Fibroblast of the aortic adventitia (primary cell): ENCODE measurements at places on chromosomes 2 and 18.

DNA sequence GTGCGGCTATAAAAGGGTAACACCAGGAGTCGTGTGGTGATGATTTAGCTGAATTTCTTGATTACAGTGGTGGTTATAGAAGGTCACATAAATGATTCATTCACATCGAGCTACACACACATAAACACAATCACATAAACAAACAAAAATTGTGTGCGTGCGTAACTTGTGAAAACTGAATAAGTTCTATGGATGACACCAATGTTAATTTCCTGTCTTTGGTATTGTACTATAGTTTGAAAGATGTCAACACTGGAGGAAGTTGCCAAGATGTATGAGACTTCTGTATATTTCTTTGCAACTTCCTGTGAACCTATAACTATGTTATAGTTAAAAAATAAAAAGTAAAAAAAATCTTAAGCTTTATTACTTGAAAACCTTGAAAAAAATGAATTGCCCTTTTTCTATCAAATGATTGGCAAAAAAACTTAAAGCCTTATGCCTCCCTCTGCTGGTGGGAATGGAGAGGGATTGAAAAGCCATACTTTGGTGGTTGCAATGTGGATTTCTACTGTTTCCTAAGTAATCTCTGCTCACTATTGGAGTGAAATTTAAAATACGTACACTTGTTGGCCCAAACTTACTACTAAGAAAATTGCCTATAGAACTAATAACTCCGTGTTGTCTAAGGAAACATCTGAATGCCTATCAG lies 227.7 kb downstream of the RPIA start:
- DNase-seq, result peak; percentile 57

DNA sequence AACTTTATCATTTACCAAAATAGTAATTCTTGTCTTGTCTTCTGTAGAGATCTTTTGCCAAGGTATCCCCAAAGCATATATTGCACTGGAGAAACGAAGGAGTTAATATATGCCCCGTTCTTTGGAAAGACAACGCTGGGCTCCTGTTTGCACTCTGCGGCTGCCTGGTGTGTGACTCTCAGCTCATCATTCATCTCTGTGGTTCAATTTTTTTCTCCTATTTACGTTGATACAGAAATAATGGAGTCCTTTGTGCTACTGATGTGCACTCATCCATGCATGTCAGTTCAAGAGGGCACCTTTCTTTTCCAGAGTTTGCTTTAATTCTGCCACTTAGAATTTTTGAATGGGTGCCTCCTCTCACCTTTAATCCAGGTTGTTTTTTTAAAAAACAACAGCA lies 655.5 kb downstream of the DCDC2C start:
- DNase-seq, result no peak

- DNase-seq, result peak; percentile 60
Observed at GRCh38 chr2:74206180-74206688, 7.8 kb downstream of the MTHFD2 start.

- DNase-seq, result no peak
Observed at GRCh38 chr2:143157001-143157400, 27.8 kb downstream of the ARHGAP15 start.

- DNase-seq, result peak; percentile 3
Observed at GRCh38 chr2:144166743-144167142, 353.2 kb downstream of the ZEB2 start.

DNA sequence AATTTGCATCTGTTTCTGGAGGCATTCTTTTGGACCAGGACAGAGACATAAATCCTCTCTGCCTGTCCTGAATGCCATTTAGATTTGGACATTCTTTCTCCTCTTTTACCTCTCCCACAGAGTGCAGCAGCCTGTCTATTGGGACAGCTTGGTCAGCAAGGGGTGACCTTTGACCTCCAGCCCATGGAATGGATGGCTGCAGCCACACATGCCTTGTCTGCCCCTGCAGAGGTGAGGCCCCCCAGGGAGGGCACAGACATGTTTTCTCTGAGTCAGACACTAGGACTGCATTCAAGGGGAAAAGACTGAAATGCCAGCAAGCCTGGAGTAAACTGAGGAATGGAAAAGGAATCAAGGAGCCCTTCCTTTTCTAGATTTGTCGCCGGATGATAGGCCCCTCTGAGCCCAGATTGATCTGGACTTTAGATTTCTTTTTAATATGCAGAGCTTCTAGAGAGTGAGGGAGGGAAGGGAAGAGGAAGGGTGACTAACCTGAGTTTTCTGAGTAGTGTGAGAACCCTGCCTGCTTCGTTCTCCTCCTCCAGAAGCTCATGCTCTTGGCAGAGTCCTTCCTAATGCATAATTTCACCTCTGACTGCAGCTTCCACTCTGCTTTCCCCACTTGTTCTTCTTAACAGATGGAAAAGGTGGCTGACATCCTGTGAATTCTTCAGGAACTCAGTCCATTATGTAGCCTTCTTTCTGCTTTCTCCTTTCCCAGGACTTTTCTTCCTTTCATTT lies 16.1 kb upstream of the TTLL4 start:
- no peak for DNase-seq

DNA sequence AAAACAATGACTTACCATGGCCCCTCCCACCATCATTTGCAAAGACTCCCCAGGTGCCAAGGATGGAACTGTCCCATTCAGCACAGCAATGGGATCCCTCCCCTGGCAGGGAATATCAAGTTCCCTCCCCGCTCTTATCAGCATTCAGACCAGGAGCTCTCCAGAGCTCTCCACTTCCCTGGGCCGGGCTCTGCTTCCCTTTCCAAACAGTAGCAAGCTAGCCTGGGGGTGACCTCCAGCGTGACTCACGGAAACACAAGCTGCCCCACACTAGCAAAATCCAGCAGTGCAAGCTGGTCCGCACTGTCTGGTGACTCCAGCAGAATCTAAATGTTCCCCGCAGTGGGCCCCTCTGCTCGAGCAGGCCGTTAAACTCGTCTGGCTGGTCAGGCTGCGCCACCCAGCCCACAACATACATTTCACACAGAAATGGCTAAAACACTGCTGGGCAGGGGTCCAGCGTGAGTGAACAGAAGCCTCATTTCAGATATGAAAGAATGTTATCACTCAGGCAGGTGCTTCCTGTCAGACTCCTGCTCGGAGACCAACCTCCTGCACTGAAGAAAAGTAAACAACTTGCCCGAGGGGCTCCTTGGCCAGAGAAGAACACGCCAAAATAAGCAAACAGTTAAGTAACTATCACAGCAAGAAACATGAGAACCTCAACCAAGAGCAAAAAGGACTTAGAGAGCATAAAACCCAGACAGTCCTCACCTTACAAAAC lies 33.9 kb downstream of the STAT1 start:
- DNase-seq, result no peak

DNA sequence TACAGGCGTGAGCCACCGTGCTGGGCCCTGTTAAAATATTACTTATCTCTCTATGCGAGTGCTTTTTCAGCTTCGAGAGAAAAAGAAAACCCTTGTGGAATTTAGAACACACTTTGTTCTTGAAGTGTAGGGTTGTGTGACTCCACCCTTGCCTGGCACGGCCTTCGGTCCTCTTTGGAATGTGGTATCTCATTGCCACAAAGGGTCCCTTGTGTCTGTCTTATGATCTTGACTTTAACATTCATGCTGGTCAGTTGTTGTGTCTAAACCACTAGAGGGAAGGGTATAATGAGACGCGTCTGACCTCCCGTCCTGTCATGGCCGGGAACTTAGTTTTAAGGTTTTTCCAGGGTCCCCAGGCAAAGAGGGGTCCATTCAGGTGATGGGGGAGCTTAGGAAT lies 246.4 kb downstream of the VAPA start:
- no peak for DNase-seq

- no peak for DNase-seq
Observed at GRCh38 chr2:50895041-50895440, 136.9 kb downstream of the NRXN1 start.

- DNase-seq, result no peak
Observed at GRCh38 chr18:45026162-45026561, 345.5 kb downstream of the SETBP1 start.

DNA sequence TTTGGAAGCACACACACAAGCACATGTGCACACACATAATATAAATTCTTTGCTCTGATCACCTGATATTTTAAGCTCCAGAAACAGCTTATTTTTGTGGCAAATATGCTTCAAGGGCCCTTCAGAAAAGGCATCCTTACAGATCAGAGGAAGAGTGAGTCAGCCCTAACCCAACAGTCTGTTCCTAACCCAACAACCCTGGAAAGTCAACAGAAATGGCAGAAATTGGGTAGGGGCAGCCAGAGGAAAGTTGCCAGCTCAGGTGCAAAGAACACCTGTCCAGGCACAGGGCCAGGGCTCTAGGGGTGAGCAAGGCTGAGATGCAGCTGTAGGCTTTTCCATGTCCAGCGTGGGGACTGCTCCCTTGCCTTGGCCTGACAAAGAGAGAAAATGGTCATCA lies 6.4 kb upstream of the NCKAP5 start:
- no peak for DNase-seq

GRCh38 chr2:66024391-66024790 lies 410.5 kb upstream of the MEIS1 start:
- no peak for DNase-seq

DNA sequence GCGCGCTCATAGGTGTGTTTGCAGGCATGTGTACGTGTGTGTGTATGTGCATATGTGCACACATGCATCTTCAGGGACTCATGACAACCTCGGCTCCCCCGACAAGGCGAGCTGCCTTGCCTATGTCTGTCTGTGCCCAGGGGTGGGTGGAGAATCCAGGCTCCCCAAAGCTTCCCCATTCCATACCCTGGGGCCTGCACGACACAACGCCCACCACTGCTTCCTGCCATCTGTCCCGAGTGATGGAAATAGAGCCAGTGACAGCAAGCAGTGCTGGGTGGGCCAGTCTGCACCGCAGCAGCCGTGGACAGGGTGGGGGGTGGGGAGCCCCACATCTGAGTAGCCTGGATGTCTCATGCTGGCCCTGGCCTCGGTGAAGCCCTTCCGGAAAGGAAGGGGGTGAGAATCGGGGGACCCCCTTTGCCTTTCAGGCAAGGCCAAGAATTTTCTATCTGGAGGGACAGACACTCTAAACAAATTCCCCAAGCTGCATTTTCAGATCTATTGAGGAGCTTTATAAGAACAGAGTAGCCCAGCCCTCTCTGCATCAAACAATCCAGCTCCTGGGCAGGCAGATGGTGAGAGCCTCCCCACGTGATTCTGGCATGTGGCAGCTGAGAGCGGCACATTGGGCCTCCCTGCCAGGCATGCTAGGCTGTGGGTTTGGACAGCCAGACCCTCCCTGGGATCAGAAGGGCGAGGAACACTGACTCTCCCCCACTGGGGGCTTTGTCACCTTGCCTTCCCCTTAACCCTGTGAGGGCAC lies 4.9 kb downstream of the KCNIP3 start:
- no peak for DNase-seq

- DNase-seq, result peak; percentile 69
Observed at GRCh38 chr2:240435457-240435947, at the start of gene GPC1. TSS of gene GPC1 (plus strand) at chr2:240435663. CDS start at chr2:240435919, 256 bp downstream.

GRCh38 chr2:229800997-229801754 lies 86.8 kb upstream of the DNER start:
- peak; percentile 79 for DNase-seq

- peak; percentile 45 for DNase-seq
Observed at GRCh38 chr2:105919826-105920225, 175.1 kb downstream of the NCK2 start.

DNA sequence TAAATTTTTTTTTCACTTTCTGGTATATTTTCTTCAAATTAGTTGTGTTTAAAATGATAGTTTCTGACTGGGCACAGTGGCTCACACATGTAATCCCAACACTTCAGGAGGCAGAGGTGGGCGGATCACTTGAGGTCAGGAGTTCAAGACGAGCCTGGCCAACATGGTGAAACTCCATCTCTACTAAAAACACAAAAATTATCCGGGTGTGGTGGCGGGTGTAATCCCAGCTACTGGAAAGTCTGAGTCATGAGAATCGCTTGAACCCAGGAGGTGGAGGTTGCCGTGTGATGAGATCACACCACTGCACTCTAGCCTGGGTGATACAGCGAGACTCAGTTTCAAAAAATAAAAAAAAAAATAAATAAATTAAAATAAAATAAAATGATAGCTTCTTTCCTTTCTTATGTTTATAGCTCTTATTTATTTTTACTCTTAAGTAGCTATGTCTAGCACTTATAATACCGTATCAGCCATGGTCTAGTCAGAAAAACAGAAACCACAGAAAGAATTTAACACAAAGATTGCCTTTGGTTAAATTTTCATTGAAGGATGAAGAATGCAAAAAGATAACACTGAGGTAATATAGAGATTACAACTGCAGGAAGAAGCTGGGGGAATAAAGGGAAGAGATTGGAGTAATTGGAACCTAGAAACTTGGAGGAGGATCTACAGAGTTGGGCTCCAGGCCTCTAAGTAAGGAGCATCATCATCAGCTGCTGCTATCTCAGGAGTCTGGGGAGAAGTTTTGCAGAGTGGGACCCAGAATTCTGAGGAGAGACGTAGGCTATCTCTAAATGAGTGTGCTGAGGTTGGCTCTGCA lies 54.7 kb upstream of the MBOAT2 start:
- DNase-seq, result peak; percentile 66

DNA sequence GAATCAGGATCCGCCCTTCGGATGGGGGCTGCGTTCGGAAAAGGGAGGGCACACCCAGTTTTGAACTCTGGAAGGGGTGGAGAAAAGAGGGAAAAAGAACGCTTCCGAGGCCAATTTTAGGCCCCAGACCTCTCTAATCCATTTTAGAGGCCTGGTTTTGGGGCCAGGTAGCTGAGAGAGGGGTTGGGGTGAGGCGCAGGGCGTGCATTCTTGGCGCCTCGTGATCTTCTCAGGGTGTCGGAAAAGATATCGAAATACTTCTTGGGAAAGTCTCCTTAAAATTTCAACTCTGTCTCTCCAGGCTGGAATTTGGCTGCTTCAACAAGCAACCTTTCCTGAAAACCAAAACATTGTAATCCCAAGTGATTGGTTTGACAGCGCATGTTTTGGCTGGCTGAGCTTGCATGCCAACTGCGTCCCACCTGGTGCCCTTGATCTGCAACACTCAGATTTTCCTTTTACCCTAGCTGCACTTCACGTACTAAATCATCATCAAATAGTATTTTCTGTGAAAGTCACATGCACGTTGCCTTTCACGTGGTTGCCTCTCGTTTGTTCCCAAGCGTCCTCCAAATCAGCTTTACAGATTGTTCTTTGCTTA lies 864 bp upstream of the XPO1 start:
- peak; percentile 56 for DNase-seq

DNA sequence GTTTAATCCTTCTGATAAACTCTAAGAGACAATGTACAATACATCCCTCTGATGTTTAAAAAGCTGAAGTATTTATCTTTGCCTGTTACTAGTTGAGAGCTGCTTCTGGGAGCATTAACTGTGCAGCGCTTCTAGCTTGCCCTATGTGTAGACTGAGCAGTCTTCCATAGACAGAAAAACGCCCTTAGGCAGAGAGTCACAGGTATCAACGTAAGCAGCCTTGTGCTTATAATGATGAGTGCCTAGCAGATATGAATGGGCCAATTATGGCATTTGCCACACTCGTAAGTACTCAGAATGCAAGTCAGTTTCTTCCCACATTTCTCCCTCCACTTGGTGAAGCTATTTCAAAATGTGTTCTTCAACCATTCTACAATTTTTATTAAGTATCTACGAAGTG lies 731.1 kb upstream of the SLC8A1 start:
- DNase-seq, result no peak

GRCh38 chr18:44887227-44887631 lies 206.5 kb downstream of the SETBP1 start:
- peak; percentile 61 for DNase-seq
